CD4-positive, alpha-beta T cell treated with Interleukin-12 subunit alpha and Interleukin-12 subunit beta, for 1 hour (primary cell): ENCODE measurements at places on chromosomes 13 and 19.

GRCh38 chr13:40651866-40652587 lies 14.4 kb downstream of the FOXO1 start:
- no peak for DNase-seq

- no peak for DNase-seq
These were observed 522 bp upstream of the CHMP2A start for GRCh38 chr19:58555369-58555885.

GRCh38 chr19:46714444-46715106 lies 2.3 kb downstream of the PRKD2 start:
- DNase-seq, result peak; percentile 77

DNA sequence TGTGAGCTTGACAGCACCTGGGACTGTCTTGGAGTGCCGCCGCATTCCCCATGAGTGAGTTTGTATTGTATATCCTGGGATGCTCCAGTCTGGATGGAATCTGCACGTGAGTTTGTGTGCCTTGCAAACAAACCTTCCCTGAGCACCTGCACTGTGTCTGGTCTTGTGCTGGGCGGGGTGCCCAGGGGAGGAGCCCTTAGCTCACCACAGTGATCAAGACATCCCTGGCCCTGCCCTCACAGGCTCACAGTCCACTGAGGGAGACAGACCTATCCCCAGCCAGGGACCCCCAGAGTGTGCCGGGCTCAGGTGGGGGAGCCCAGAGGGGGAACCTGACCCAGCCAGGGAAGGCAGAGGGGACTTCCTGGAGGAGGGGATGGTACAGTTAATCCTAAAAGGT lies 1.7 kb upstream of the BCAM start:
- DNase-seq, result no peak

- no peak for DNase-seq
These were observed 11.8 kb upstream of the CEACAM1 start for GRCh38 chr19:42540071-42540553.

- DNase-seq, result no peak
These were observed 160.5 kb downstream of the TM9SF2 start for GRCh38 chr13:99661791-99662190.

DNA sequence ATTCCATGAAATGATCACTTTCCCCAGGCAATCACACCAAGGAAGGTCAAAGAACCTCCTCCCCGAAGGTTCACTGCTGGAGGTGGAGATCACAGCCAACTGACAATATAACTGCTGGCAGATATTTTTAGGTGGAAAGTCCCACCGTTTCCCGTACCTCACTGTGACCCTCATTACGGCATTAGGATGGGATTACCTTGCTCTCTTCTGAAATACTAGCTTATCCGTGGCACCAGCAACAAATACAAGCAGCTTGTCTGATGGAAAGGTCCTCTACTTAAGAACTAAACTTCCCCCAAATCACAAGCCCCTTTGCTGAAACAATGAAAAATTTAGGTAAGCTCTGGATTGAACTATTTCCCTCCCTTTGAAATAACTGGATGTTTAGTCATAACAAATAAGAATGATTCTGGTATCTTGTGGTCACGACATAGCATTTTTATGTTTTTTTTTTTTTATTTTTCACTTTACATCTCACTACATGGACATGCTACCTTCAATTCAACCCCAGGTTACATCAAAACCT lies 178.9 kb downstream of the COL4A1 start:
- no peak for DNase-seq

GRCh38 chr13:71786875-71787274 lies 80.1 kb downstream of the DACH1 start:
- no peak for DNase-seq

- no peak for DNase-seq
These were observed 3.9 kb downstream of the DAND5 start for GRCh38 chr19:12973236-12973635.

DNA sequence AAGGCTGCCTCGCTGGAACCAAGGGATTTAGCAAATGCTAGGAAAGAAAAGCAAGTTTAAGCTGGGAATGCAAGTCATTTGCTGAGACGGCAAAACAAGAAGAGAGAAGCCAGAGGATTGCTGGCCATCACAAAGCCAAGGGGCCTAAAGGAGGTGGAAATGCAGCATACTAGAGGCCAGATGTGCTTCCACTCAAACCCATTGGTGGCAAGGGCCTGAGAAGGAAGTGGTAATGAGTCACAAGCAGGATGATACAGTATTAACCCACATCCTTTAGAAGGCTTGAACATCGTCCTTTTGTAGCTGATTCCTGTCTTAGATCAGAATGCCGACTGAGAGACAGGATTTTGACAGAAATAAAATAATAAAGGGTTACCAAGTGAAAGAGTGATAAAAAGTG lies 68.2 kb downstream of the ITGBL1 start:
- peak; percentile 47 for DNase-seq

DNA sequence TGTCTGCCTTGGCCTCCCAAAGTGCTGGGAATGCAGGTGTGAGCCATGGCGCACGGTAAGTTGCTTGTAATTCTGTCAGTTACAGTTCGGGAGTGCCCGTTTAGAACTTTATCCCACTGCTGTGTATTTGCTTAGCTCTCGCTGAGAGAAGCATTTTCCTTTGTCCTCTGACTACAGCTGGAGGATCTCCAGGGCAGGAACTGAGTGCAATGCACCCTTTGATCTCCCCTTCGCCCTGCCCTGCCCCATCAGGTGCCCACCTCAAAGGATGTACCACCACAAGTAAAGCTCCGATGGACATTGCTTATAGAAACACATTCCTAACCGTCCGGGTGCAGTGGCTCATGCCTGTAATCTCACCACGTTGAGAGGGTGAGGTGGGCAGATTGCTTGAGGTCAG lies 6.5 kb downstream of the BRME1 start:
- no peak for DNase-seq

DNA sequence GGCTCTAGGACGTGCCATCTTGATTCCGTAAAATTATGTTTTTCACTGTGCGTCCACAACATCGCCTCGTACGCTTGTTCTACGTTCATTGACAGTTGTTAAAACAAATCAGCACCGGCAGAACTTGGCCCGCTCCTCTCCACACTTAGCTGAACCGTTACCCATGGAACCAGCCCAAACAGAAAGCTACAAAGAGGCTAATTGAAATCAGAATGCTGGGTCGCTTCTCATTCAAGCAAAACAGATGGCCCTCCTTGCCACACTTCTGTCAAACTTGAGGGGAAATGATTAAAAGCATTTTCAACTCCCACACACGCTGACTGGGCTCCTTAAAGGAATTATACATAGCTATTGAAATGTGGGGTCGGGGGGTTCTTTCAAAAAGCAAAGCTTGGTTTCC lies 71.6 kb downstream of the TM9SF2 start:
- no peak for DNase-seq

DNA sequence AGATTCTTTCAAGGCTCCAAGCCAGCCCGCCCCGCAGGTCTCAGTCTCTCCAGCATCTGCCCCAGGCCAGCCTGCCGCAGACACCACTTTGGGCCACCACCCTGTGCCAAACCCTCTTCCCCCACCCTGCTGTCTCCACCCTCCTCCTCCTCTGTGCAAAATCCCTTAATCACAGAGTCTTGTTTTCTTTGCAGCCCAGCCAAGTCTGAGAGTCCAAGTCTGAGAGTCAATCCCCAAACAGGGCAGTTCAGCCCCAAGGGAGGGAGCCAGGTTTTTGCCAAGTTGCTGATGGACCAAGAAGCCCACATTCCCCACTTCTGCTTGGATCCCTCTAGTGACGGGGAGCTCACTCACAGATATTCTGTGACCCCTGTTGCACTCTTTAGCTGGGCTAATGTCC lies 3.1 kb downstream of the ADAMTS10 start:
- DNase-seq, result no peak

DNA sequence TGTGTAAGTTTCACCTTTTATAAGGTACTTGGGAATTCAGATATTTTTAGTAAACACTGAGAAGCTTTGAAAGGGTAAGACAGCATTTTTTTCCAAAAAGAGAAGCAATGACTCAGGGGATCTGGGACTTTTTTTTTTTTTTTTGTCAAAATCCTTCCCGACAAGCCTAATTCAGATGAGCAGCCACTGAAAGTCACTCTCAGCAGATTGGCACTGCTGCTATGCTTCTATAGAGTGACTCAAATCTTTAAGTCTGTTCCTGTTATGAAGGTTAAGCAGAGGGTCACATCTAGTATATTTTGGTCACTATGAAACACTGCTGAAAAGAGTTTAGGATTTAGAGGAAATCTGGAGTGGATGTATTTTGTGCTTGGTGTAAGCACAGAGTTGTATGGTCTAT lies 571.1 kb downstream of the MYO16 start:
- no peak for DNase-seq

GRCh38 chr13:37144661-37145060 lies 39.2 kb upstream of the CSNK1A1L start:
- DNase-seq, result no peak

DNA sequence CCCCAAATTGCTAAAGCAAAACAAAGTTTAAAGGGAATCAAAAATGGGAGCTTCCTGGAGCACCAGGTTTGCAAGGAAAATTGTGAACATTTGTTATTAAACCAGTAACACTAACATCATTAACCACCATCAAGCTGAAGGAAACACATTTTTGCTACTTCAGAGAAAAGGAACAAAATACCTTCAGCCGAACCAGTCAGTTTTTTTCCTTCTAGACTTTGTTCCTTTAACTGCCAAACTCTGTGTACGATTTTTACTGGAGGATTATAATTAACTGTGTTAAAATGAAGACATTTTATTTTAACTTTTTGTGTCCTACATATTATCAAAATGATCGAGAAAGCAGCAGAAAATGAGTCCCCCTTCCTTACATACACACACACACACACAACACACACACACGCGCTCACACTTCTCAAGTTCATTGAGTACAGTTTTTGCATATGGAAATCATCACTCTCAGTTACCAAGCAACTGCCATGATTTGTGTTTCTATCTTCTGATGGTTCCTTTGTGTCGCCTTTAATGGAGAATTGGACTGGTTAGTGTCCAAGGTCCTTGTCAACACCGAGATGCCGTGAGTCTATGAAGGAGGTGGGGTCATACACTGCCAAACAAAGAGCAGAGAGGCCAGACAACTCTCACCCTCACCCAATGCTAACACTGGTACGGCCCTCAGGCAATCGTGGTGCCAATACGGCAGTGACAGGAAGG lies 9.8 kb upstream of the SERP2 start:
- DNase-seq, result no peak

DNA sequence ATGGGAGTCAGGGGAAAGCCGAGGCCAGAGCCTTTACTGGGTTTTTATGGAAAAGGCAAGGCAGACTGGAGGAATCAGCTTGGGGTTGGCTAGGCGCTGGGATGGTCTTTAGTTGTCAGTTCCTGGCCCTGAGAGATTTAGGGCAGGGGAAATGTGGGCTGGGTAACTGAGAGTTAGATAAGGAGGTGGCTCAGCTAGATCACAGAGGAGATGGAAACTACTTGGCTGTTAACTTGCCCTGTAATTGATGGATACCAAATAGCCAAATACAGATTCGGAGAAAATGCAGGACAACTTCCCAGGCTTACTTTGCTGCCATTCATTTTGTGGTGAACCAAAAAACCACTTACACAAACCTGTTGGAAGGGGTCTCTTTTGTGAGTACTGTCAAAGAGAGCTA lies 54.0 kb downstream of the LRCH1 start:
- no peak for DNase-seq

DNA sequence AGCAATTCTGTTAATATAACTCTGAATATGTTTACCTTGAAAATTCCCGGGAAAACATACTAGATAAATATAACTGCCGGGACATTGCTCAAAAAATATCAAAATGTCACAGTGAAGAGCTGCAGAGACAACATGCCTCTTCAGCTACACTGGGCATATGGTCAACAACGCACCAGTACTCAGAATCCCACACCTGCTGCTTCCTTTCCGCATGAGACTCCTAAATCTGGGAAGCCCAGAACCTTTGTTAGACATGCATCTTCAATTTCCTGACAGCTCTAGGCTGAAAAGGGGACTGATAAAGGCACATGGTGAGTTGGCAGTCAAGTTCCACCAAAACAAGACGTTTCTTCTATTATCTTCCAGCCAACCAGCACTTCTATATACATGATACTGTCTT lies 53.7 kb downstream of the USP12 start:
- DNase-seq, result no peak

DNA sequence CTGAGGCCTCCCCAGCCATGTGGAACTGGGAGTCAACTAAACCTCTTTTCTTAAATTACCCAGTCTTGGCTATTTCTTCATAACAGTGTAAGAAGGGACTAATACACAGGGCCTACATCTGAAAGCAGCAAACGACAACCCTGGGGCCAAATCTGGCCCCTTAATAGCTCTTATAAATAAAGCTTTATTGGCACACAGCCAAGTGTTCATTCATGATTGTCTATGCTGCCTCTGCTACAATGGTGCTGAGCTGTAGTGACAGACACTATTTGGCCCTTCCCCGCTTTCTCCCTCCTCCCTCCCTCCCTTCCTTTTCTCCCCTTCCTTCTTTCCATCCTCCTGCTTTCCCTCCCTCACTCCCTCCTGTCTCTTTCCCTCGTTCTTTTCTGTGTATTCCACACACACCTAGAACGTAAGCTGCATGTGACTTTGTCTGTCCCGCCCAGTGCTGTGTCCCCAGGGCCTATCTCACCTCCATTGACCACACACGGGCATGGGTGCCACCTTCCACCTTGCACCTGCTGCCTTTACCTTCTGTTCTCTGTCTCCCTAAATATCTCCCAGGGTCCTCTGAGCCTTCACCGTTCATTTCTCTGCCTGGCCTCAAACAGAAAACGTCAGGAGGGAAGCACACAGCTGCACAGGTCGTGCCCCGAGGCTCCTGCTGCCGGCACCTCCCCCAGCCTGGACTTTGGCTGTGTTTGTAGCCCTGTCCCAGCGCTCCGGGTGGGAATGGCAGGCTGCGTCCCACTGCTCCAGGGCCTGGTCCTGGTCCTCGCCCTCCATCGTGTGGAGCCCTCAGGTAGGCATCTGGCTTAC lies at the start of gene PROZ:
Gene PROZ, plus strand, starts transcription at position 720 of the 819 bp plus-strand sequence. Its CDS starts 13 bp downstream, at position 733.
- DNase-seq, result no peak

DNA sequence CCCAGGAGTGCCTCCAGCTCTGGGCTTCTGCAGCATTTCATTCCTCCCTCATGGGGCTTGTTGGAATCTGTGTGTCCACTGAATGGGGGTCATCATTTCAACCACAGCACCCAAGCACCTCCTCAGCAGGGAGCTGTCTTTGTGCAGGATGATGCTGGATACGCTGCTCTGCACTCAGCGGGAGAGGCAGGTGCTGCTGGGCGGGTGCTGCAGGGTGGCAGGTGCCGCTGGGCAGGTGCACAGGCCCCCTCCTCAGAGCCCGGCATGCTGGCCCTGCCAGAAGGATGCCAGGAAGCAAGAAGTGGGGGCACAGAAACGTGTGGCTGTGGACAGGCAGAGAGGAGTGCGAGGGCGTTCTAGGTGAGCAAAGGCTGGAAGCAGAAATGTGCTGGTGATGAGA lies 121.8 kb upstream of the VSTM2B start:
- DNase-seq, result no peak
